AG09309 (cell line): ENCODE measurements at places on chromosomes 4 and X.

GRCh38 chr4:152778656-152779512 is 646 bp downstream of the TIGD4 start:
- DNase-seq = no peak

DNA sequence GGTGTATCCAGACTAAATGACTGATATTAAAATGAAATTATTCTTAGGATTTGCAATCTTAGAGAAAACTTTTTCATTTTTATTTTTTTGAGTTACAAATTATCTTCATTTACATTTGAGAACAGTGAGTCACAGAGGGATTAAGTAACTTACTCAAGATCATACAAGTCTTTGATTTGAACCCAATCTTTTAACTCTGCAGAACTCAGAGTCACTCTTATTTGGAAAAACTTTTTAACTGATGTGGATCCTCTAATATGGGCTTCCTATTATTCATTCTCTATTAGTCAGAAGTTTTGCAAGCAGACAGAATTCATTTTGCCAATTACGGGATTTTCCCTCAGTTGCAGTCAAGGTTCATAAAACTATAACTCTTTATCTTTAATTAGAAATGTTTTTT is 20.1 kb downstream of the HPRT1 start:
- DNase-seq = no peak

- DNase-seq = peak; percentile 10
These were observed 66.0 kb upstream of the C4orf54 start for GRCh38 chr4:99723612-99724011.

- no peak for DNase-seq
These were observed 159.1 kb upstream of the DGKK start for GRCh38 chrX:50629774-50630173.

GRCh38 chr4:41181037-41181436 is 33.3 kb downstream of the APBB2 start:
- no peak for DNase-seq

DNA sequence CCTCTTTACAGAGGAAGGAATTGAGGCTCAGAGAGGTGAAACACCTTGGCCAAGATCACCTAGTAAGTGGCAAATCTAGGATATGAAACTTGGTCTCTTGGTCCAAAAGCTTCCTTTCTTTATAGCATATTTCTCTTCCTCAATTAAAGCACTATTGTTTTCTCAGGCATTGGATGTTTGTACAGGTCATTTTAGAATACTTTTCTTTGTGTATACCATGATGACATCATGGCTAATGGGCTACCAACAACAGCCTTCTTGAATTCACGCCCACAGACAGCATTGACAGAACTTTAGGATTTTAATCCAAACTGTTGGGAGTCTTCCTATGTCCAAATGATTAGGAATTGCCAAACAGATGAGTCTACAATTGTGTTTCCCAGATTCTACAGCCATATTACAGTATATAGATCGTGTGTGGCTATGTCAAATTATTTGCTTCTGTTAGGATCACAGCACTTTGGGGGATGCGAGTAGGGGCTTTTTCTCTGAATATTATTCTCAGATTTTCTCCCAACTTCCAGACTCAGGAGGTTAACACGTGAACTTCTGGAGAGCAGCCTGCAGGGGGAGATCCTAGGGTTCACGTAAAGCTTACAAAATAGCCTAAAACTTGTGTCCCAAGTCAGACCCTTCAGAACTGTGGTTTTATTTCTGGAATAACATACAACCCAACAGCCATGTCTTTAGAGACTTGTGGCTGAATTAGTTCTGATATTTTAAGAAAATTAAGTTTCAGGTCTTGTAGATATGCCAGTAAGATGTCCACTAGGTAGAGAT is 191.8 kb downstream of the SHROOM3 start:
- DNase-seq = no peak

GRCh38 chrX:43065978-43066377 is 288.0 kb upstream of the PPP1R2C start:
- no peak for DNase-seq

- DNase-seq = no peak
These were observed 194.0 kb downstream of the SMIM20 start for GRCh38 chr4:26108054-26108453.

GRCh38 chrX:13476384-13476783 is 93.0 kb upstream of the EGFL6 start:
- DNase-seq = no peak

DNA sequence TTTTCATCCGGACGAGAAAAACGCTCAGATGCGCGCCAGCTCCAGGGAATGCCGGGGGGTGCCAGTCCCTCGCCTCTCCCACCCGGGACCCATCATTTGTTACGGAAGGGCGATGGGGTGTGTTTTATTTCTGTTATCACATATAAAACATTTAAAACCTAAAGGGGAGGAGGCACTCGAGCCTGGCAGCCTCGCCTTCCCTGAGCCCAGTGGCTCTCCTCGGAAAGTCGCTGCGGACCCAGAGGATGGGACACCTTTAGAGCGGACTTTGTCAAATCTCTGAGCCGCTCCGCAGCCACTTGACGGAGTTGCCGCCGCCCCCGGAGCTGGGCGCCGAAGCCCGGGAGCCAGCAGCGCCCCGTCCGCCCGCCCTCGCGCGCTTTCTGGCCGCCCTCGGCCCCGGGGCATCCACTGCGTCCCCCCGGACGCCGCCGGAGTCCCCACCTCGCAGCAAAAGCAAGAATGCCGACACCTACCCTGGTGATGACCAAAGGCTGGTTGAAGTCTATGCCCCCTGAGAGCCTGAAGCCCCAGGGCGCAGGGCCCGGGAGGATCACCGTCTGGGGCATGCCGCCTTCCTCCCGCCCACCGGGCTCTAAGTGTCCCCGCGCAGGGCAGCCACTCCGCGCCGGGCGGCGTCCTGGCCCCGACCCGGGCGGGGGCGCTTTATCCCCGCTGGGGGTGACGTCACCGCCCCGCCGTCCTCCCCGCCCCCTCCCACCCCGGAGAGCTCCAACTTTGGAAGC is at the start of gene PDLIM3:
Gene PDLIM3, minus strand, starts transcription at position 642 of the 746 bp plus-strand sequence. Its CDS starts 73 bp downstream, at position 569.
- no peak for DNase-seq

DNA sequence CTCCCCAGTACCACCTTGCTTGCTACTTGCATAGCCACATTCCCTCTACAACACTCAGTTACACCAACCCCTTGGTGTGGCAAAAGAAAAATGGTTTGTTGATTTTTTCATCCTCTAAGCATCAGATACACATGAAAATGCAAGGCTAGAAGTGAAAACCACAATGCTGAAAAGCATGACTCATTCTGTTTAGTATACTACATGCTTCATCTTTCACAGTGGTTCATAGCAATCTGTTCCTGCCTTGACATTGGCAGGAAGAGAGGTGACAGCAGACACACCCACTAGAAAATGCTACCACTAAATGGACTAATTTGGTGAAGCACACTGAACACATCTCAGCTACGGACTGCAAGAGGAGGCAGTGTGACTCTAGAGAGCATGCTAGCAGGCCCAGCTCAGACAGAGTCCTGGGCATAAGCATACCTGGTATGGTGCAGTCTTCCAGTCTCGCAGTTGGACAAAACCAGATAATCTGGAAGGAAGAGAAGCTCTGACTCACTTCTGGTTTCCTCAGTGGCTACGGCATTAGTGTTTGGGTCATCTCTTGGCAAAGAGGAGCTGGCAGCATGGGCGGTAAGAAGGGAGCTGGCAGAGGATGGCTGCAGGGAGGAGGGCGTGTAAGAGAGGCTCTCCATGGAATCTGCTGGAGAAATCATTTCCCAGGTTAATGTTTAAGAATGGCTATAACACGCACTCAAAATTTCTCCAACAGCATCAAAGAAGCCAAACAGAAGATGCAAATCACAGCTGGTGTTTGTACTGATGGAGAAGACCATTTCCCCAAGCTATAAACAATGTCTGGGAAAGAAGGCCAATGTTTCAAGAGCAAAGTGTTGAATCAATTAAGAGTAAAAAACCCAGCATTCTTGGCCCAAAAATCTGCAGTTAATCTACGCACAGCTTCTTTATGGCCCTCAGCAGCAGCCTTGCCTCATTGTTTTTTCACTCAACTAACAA is 37.8 kb downstream of the GAB3 start:
- DNase-seq = no peak

DNA sequence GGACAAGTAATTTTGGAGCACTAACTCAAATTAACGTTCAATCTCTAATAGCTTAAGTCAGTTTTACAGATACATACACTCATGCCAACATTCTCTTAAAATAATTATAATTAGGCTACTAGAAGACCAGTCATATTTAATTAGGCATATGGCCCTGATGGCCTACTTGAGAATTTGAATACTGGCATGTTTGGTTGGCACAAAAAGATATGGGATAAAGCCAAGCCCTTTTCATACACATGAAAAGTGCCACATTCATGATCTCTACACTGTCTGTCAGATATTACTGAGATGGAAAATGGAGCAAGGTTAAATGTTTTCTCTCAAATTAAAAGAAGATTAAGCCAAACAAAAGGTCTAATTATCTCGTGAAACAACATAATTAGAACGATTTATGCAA is 1091.0 kb downstream of the C4orf33 start:
- DNase-seq = no peak

DNA sequence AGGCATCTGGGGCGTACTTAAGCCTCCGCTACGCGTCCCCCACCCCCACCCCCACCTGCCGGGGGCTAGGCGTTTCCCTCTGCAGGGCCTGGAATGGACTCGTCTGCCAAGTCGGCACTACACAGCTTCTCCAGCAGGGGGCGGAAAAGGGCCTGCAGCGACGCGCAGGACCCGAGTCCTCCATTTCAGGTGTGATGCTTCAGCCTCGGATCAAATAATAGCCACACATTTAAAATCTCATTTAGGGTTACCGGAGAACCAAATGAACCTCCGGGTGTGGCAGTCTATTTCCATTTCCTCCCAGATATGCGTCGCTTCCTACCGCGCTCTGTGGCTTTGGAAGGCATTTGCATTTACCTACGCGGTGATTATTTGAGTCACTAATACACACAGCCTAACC is 2.9 kb downstream of the PAK3 start:
- no peak for DNase-seq

GRCh38 chr4:24274381-24274941 is 309.9 kb downstream of the DHX15 start:
- DNase-seq = no peak

- peak; percentile 16 for DNase-seq
These were observed 2.7 kb upstream of the RENBP start for GRCh38 chrX:153947009-153947769.

DNA sequence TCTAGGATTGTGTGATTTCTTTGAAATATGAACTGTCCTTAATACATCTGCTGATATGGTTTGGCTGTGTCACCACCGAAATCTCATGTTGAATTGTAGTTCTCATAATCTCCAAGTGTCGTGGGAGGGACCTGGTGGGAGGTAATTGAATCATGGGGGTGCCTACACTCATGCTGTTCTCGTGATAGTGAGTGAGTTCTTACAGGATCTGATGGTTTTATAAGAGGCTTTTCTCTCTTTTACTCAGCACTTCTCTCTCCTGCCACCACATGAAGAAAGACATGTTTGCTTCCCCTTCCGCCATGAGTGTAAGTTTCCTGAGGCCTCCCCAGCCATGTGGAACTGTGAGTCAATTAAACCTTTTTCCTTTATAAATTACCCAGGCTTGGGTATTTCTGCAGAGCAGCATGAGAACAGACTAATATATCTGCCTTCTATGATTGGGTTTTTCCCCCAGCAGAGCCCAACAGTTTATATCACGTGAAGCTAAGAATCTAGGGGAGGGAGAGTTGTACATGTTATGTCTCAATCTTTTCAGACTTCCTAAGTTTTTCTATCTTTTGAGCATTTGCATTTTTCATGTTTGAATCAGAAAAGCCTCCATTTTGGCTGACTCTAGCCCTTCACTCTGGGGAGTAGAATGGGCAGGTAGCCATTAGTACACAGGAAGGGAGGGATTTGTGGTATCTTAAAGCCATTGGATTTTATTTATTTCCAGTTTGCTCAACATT is 58.9 kb downstream of the PLAC1 start:
- peak; percentile 75 for DNase-seq

GRCh38 chr4:181611033-181611711 is 632.0 kb upstream of the TENM3 start:
- no peak for DNase-seq

- DNase-seq = no peak
These were observed 10.2 kb downstream of the BEND2 start for GRCh38 chrX:18210470-18210869.

DNA sequence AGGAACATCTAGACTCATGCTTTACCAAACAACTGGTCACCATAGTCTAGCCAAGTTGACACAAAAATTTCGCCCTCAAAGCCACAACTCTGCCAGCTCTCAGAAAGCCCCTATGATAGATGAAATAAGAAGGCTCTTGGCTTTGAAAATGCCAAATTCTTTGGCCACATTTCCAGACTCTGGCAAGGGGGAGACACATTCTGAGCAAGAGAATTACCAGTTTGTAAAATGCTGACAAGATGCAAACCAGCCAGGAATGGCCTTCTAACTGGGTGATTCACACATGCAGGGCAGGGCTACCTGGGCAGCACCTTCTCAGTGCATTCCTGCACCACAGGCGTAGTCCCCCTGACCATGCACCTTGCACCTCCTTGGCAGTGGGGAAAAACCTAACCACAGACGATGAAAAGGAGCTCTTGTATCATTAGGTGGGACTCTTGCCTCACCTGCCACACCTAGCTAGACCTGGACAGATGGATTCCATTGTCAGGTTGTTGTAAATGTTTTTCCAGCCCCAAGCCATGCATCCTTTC is 77.4 kb upstream of the CPEB2 start:
- DNase-seq = no peak

DNA sequence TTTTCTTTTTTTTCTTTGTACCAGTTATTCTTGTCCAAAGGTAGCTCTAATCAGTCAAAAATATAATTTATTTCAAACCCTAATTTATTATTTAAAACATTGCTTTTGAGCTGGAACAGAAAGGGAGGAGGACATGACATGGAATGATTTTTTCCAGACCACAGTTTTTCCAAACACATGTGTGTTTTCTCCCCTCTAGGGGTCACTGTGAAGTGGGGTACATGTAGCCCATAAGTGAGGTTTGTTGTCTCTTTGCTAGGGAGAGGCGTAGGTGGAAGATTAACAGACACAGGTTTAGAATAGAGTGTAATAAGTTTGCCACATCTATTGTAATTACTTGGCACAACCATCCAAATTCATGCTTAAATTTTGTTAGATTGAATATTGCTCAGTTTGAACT is 83.0 kb downstream of the TNIP2 start:
- no peak for DNase-seq

GRCh38 chrX:360496-361150 is 26.1 kb downstream of the PPP2R3B start:
- no peak for DNase-seq

- no peak for DNase-seq
These were observed 9.2 kb downstream of the MAGED1 start for GRCh38 chrX:51902510-51903050.
